Cardiac atrium fibroblast (primary cell): ENCODE measurements at places on chromosomes 7 and 10. TPM values are rescaled to one million over a fixed set of nuclear protein-coding genes. Genes with fewer than 3 reads are reported as not detected.

Gene AGMO
- 0.54 TPM in 1 of 2 replicates, not detected in the other for total RNA-seq

Gene PBLD
- 5.5 and 7.8 TPM in 2 replicates for total RNA-seq

Gene TRPV5
- not detected in 2 replicates for total RNA-seq

Gene SLIT1
- not detected in 2 replicates for total RNA-seq

Gene ZNF775
- 2.3 TPM in 2 replicates for total RNA-seq

Gene CLDN4
- under 0.01 TPM in 1 of 2 replicates, not detected in the other for total RNA-seq

Gene PPP1R9A
- 0.16 TPM in 1 of 2 replicates, not detected in the other for total RNA-seq

Gene GPR15LG
- total RNA-seq = not detected in 2 replicates

Gene KIAA1549
- 0.54 and 1.3 TPM in 2 replicates for total RNA-seq

Gene RGS10
- 38.5 and 41.6 TPM in 2 replicates for total RNA-seq

Gene AMZ1
- under 0.01 TPM in 1 of 2 replicates, not detected in the other for total RNA-seq

Gene ZNF853
- total RNA-seq = 0.16 and 1.1 TPM in 2 replicates

Gene PRR15
- 21.1 and 41.9 TPM in 2 replicates for total RNA-seq

Gene HTRA1
- total RNA-seq = 123 and 135 TPM in 2 replicates

Gene SGPL1
- total RNA-seq = 14.4 and 18.3 TPM in 2 replicates
